ENCODE measurements at places on chromosomes 5 and 9.

DNA sequence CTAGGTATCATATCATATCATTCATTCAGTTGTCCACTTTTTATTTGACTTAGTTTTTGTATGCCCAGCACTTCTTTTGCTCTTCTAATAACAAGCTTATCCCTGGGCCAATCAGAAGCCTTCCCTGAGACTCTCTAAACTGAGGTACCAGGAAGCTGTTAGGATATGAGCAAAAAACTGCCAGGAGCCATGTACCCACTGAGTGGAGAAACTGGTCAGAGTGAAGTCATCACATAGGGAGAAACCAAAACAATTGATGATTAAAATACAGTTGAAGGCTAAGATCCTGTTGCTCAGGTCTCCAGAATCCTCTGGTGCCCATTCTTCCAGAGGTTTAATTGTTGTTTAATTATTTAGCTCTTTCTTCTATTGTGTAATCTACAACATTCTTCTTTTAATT, 120.2 kb downstream of the KIAA0825 start:
- no peak for DNase-seq

DNA sequence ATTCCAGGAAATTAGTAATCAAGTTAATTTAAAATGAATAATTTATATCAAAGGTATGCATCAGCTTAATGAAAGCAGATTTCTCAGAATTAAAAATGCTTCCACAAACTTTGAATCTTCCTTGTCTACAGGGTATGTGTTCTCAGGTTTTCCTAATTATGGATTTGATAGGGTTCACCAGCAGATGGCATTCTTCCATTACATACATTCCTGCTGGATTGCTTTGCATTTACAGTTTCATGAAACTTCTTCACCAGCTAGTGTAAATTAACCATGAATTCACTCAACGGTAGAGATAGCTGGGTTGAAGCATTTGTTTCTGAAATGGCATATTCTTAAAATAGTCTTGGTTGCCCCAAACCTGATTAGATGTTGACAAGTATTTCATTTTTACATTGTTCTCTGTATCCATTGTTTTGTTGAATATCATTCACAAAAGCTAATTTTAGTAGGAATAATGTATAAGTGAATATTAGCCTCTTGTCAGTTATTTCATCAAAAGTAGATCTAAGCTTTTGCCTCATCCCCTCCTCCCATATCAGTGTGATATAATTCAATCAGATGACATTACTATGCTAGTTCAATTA, 68.7 kb upstream of the WDR41 start:
- no peak for DNase-seq

- no peak for DNase-seq
Observed at GRCh38 chr5:116872986-116873385, 298.4 kb upstream of the SEMA6A start.

DNA sequence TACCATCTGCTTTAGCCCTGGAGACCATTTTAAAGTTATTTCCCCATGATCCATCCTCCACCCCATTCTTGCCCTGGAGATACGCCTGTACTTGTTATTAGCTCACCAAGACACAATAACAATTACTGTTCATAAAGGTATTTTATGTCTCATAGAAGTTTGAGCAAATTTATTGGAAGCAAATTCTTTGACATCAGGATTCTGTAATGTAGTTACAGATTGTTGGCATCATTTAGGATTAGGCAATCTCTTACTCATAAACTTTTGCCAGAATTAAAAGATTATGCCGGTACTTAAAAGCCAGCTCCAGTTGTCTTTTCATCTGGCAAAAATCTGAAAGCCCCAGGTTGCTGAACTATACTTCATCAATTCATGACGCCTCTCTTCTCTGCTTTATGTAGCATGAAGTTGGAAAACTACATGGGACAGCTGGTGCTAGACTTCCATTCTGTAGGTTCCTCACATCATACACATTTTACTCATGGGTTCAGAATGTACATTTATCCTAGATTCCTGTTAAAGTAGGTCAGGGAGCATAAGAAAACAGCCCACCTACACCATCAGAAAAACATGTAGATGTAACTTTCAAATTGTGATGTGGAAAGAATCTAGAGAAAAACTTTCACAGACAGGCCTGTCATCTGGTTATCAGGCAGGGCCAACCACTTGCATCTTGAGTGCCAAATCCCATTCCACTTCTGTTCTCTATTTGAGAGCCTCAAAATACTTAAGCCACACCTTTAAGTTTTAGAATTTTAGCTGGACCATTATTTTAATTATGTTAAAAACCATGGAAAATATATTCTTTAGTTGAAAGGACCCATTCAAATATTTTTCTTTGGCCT, 14.0 kb downstream of the ATP10B start:
- DNase-seq: no peak

DNA sequence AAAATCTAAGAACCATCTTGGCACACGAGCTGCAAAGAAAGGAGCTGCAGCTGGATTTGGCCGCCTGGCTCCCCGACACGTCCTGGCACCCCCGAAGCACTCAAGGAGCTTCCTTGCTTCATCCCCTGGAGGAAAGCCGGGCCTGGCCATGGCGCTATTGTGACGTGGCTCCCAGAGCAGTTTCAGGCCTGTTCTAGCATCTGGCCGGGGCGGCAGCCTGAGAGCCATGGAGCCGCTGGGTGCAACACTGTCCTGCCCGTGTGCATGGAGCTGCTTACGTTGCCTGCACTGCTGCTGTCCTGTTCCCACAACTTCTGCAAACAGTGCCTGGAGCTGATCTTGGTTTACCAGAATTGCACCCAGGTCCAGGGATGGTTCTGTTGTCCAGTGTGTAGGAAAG, 63.5 kb downstream of the PTPDC1 start:
- DNase-seq: no peak

All from amygdala (tissue), 56 donors.